ENCODE measurements at places on chromosomes 6 and 20.
A peak's percentile ranks its signal among the peaks of the same experiment; 100 is the strongest.

- no peak for DNase-seq
These were observed 211.9 kb upstream of the RNF24 start for GRCh38 chr20:4227085-4227821.

DNA sequence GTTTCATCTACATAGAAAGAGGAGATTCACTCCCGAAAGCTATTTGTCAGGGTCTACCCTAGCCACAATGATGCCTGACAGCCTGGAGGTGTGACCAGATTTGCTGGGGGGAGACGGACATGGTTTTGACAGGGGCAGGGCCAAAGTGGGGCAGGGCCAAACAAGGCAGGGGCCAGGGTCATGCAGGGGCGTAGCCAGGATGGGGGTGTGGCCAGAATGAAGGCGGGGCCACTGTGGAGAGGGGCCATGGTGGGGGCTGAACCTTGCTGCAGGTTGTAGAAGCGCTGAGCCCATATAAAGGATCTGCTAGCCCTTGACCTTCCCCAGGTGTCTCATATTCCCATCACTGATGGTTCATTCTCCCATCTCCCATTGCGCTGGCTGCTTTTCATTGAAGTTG is 184.1 kb upstream of the SULF2 start:
- no peak for DNase-seq

DNA sequence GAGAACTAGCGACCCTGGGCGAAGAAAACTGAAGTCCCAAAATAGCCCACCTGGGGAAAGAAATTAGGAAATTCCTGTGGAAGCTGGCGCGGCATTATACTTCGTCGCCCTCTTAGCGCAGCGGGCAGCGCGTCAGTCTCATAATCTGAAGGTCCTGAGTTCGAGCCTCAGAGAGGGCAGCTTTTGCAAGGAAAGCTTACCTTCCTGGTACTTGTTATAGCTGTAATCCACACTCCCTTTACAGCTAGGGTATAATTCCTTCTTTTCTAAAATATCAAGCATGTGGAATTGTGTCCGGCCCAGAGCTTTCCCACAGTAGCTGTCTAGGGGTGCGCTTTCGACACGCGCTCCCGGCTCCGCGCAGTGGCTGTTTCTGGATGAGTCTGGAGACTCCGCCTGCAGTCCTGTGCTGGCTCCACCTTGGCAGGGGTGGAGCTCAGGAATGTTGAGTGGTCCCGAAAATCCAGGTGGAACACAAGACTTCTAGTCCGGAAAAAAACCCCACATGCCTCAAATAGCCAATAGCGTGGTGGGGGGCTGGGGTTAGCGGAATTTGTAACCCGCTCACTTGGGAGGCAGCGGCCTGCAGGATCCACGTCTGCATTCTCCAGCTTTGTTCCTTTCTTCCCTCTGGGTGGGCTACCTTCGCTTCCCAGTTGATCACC is 83.7 kb upstream of the ZNF322 start:
- no peak for DNase-seq

GRCh38 chr20:19026121-19026878 is 186.1 kb upstream of the SLC24A3 start:
- peak; percentile 67 for DNase-seq

GRCh38 chr6:89372506-89372901 is 20.0 kb upstream of the UBE2J1 start:
- DNase-seq: no peak

- DNase-seq: no peak
These were observed 133.7 kb downstream of the PTCHD4 start for GRCh38 chr6:47977314-47977713.

Measured in femur (tissue), 1 donor.